ENCODE measurements at places on chromosomes 5 and 9.

- peak; percentile 38 for DNase-seq
These were observed 1.3 kb downstream of the ARAP3 start for GRCh38 chr5:141680751-141681201.

DNA sequence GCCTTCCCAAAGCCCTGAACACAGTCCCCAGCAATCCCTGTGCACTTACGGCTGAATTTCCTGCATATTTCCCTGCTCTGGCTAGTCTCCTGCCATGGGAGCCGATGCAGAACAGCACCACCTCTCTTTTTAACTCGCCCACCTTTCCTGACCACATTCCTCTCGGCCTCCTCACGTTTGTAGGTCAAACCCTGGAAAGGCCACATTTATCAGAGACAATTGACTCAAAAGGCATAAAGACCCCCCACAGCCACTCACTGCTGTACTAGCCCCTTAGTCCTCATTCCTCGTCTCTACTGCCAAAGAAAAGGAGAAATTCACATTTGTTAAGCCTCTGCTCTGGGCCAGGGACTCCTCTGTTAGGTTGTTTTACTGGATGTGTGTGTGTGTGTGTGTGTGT lies 43.6 kb downstream of the ENC1 start:
- no peak for DNase-seq

DNA sequence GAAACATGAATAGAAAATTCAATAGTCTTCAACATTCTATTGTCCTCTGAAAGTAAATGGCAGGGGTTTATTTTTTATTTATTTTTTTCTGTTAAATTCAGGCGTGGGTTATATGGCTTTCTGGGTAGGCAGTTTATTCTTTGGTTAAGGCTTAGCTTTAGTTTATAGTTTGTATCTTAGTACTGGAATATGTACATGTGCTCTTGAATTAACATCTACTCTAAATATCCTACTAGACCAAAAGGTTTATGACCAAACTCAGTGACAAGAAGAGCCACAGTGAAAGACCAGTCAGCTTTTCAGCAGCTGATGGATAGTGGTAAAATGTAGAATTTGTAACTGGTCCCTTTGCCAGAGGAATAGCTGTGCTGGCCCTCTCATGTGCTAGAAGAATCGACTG lies 62.0 kb upstream of the DAB2 start:
- DNase-seq: no peak

DNA sequence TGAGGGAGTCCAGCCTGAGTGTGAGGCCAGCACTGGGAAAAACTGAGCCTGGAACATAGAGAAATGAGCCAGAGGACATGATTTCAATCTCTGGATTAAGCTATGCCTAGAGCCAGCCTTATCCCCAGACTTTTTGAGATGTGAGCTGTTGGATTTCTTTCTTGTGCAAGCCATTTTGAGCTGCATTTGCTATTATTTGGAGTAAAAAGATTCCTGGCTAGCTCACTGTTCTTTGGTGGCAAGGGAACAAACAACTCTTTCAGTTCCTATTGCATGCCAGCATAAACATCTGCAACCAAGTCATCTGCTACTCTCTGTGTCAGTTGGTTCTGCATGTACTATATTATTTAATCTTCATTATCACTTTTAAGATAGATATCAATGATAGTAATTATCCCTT lies 70.1 kb upstream of the MAN2A1 start:
- DNase-seq: no peak

DNA sequence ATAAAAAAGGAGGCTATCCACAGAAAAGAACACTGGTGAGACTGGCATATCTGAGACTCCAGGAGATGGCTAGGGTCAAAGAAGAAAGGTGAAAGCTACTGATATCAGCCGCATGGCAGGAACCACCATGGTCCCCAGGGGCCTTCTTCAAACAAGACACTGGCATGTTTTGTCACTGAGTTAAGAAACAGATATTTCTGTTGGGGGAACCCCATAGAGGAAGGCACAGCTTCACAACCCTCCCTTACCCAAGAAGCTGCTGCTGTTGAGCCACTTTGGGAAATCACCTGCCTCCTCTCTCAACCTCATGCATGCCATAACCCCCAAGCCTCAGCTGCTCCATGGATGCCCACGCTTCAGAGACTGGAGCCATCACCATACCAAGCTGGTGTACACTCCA lies 13.3 kb upstream of the BTNL3 start:
- no peak for DNase-seq

GRCh38 chr9:99085949-99086948 lies 18.7 kb upstream of the TGFBR1 start:
- peak; percentile 76 for DNase-seq

DNA sequence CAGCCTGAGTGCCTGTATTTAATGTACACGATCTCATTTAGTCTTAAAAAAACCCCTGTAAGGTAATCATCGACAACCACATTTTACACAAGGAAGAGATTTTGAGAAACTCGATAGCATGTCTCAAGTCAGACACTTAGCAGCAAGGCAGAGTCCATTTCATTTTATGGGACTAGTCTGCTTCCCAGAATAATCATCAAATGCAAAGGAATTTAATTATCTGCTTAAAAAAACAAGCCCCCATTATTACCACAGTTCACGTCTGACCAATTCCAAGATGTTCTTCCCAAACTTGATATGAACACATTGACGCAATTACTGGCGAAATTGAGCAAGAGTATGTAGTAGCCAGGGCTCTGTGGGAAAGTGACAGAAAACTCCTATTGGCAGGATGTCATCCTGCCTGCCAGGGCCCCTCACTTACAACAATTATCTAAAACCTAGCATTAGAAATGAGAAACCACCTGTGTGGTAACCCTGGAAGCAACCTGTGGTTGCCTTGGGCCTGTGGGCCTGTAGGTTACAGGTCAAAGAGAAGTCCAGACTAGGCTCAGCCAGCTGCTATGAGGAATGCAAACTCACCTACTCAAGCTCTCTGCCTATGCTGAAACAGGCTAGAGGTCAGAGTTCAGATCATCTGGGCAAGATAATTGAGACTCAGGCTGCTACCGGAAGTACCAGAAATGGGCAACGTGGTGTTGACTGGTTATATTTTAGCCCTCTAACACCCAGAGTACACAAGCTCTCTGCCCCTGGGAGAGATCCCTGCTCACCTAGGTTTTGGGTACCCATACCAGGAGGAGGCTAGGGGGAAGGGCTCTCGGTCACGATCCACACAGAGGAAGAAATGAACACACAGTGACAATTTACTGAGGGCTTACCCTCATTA lies 1.6 kb downstream of the B4GALT1 start:
- peak; percentile 89 for DNase-seq

GRCh38 chr9:8268881-8269280 lies 469.3 kb upstream of the DMAC1 start:
- DNase-seq: no peak

- DNase-seq: peak; percentile 81
These were observed 142.6 kb upstream of the LMX1B start for GRCh38 chr9:126471084-126471624.

- peak; percentile 51 for DNase-seq
These were observed 631.8 kb downstream of the BNC2 start for GRCh38 chr9:16238623-16239138.
